ENCODE measurements at places on chromosomes 6 and 20.
A peak's percentile ranks its signal among the peaks of the same experiment; 100 is the strongest.

- no peak for DNase-seq
These were observed 582.4 kb downstream of the CDH26 start for GRCh38 chr20:60540591-60540990.

GRCh38 chr6:4914420-4915159 is 89.2 kb downstream of the RPP40 start:
- DNase-seq: no peak

DNA sequence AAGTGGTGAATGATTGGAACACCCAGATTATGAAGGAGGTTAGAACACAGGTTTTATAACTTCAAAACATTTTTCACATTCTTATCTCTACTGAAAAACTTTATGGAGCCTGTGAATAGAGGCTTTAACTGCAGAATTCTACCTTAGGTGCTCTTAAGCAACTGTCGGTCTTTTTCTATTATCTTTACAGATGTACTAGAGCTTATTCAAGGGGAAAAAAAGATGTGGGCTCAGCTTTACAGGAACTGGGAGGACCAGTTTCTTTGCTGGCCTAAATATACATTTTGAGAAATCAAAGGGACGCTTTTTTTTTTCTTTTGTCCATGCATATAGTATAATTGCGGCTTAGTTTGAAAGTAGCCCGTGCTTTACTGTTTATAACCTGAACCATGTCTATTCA is 58.9 kb downstream of the UST start:
- no peak for DNase-seq

DNA sequence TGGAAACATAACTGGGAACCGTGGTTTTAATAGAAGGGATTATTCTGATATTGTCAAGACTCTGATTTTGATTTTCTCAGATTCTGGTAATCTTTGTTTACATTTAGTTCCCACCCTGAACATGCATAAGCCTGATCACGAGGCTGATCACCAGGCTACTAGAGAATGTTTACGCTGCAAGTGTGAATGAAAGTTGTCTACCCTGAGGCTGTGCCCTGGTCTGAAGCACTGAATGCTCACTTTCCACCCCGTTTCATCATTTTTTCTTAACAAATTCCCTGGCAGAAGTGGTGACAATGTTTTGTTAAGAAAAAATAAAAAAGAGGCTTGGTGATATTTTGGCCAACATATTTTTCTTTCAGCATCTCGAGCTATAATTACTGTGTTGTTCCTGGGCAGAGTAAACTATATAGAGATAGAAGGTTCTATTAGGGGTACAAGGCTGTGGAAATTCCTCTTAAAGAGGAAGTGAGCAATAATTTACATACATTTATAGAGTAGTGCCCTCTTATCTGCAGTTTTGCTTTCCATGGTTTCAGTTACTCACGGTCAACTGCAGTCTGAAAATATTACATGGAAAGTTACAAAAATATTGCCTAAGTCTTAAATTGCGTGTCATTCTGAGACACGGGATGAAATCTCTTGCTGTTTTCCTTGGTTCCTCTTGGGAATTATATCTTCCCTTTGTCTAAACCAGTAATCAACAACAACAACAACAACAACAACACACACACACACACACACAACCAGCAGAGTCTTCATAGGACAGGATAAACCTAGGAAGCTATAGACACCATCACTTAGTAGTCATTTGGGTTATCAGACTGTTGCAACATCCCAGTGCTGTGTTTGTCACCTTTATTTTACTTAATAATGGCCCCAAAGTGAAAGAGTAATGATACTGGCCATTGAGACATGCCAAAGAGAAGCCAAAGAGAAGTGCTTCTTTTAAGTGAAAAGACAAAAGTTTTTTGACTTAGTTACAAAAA is 566.6 kb upstream of the CITED2 start:
- DNase-seq: no peak

- DNase-seq: peak; percentile 35
These were observed 15.6 kb downstream of the ARHGAP40 start for GRCh38 chr20:38617011-38617829.

- DNase-seq: no peak
These were observed 359.6 kb upstream of the KCNQ5 start for GRCh38 chr6:72262254-72262653.

- no peak for DNase-seq
These were observed 74.7 kb downstream of the FAM217A start for GRCh38 chr6:4004249-4004648.

- no peak for DNase-seq
These were observed 233.6 kb upstream of the ASCC3 start for GRCh38 chr6:101114703-101115102.

DNA sequence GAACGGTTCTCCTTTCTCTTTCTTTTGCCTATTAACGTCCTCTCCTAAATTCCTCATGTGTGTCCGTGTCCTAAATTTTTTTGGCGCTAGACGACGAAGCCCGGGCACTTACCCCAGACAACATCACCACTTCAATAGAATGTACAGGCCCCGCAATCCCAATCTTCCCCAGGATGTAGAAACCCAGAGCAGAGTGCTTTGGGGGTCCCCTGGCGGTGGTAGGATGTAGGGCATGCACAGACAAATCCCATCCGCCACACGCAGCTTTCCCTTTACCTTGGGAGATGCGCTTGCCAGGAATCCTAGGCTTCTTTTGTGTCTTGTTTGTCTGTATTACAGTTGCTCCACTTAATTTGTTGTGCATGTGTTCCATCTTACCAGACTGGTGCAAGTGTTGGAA is 417.3 kb upstream of the ARID1B start:
- DNase-seq: peak; percentile 75

GRCh38 chr20:658731-659291 is 5.8 kb upstream of the SRXN1 start:
- peak; percentile 33 for DNase-seq

GRCh38 chr20:32449890-32450401 is 91.8 kb downstream of the ASXL1 start:
- no peak for DNase-seq

DNA sequence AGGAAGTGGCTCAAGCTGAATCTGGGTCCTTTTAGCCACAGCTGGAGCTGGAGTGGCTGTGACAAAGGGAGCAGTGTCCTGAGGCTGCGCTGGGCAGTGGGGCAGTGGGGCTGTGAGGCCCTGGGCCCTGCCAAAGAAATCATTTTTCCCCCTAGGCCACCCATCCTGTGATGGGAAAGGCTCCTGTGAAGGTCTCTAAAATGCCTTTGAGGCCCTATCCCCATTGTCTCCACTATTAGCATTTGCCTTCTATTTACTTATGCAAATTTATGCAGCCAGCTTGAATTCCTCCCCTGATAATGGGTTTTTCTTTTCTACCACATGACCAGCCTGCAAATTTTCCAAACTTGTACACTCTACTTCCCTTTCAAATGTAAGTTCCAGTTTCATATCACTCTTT is 539.2 kb downstream of the MEI4 start:
- DNase-seq: peak; percentile 18

GRCh38 chr6:16061818-16062217 is 67.1 kb upstream of the MYLIP start:
- no peak for DNase-seq

DNA sequence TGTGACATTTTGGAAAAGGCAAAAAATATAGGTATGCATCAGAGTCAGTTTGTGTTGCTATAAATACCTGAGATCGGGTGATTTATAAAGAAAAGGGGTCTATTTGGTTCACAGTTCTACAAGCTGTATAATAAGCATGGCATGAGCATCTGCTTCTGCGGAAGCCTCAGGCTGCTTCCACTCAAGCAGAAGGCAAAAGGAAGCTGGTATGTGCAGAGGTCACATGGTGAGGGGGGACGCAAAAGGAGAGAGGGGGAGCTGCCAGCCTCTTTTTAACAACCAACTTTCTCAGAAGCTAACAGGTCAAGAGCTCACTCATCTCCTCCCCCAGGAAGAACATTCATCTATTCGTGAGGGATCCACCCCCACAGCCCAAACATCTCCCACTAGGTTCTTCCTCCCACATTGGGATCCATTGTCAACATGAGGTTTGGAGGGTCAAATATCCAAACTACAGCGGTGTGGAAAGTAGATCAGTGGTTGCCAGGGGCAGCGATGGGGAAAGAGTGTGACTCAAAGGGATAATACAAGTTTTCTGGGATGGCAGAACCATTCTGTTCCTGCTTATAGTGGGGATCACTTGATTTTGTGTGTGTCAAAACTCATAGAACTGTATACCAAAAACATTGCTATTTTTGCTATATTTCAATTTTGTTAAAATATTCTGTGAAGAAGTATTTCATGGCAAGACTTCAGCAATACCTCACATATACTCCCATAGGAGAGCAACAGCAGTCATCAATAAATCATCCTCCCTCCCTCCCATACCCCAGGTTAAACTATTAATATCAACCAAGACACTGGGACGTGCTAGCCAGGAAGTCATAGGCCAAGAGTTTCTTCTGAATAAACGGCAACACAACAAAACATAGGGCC is 9.9 kb upstream of the FAM50B start:
- no peak for DNase-seq

- DNase-seq: no peak
These were observed 26.2 kb downstream of the CCN2 start for GRCh38 chr6:131924881-131925474.

DNA sequence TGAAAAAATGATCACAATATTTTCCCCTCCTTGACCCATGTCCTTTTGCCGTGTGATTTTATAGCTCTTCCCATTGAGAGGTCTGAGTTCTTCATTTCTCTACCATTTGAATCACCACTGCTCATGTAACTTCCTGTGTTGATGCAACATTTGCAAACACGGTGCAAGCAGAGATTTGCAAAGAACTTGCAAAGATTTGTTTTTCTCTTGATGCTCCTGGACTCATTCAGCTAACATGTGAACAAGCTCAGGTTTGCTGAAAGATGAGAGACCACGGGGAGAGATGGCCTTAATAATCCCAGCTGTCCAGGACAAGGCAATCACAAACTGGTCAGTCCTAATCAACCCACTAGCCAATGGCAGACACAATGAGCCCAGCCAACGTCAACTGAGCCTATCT is 8.6 kb downstream of the VNN2 start:
- no peak for DNase-seq
